ENCODE measurements at places on chromosomes 11 and 22.

DNA sequence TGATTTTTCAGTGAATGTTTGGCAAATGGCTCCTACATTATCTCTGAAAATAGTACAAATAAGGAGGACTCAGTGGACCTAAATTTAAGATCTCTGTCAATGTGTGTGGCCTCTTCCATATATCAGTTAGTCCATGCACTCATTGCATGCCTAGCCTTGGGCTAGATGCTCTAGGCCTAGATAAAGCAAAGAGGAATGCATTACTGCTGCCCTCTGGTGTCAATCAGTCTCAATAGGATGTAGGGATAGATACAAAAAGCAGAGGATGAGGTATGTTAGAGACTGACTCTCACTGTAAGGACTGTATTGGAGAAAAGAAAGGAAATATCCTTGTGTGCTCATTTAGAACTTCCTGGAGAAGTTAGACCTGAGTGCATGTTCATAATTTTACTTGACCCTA, 42.0 kb downstream of the MS4A2 start:
- no peaks in the 10 kb centered on the region for H3K27me3 ChIP-seq
- H3K4me3 ChIP-seq: no peak overlapping the region
- DNase-seq: no peak
- H3K4me1 ChIP-seq: no peaks in the 10 kb centered on the region
- no peaks in the 10 kb centered on the region for H3K36me3 ChIP-seq
- no peak overlapping the region for H3K27ac ChIP-seq

DNA sequence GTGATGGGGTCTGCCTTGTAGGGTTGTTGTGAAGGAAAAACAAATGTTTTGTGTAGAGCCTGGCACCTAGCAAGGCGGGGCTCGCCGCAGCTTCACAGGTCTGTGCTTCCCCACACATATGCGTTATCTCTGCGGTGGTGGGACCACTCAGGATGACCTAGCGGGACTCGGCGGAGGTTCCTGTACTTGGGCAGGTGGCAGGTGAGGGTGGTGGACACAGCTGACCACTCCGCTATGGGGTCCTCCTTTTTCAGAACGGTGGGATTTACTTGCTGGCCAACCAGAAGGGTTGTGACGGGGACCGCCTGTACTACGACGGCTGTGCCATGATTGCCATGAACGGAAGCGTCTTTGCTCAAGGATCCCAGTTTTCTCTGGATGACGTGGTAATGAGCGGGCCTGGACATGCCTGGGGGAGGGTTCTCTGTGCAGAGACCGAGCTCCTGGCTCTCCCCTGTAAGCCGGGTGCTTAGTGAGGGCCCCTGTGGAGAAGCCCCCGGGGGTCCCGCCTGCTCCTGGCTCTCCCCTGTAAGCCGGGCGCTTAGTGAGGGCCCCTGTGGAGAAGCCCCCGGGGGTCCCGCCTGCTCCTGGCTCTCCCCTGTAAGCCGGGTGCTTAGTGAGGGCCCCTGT, 21.3 kb downstream of the NADSYN1 start:
- H3K4me3 ChIP-seq: no peak overlapping the region
- no peak for DNase-seq
- no peak overlapping the region for H3K27ac ChIP-seq
- no peaks in the 10 kb centered on the region for H3K4me1 ChIP-seq

DNA sequence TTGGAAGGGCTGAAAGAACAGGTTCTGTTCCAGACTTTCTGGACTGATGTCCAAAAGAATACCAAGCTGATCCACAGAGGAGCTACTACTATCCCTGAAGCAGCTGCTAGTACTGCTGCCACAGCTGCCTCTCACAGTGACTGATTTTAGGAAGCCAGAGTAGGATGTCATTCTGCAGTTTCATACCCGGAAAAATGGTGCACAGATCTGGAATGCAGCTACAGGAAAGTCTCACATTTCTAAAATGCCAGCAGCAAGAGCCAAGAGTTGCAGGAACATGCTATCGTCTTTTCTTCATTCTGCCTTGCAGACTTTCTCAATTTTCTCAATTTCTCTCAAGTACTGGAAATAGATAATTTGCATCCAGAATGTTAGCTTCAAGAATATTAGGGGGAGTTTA, 19.4 kb upstream of the CCDC179 start:
- no peak overlapping the region for H3K4me3 ChIP-seq
- H3K27ac ChIP-seq: no peak overlapping the region
- H3K4me1 ChIP-seq: no peaks in the 10 kb centered on the region

- H3K36me3 ChIP-seq: no peaks in the 10 kb centered on the region
- H3K27me3 ChIP-seq: no peaks in the 10 kb centered on the region
- DNase-seq: no peak
- H3K4me3 ChIP-seq: no peak overlapping the region
- H3K27ac ChIP-seq: no peak overlapping the region
Observed at GRCh38 chr11:21541187-21541751, 651.6 kb upstream of the ANO5 start.

DNA sequence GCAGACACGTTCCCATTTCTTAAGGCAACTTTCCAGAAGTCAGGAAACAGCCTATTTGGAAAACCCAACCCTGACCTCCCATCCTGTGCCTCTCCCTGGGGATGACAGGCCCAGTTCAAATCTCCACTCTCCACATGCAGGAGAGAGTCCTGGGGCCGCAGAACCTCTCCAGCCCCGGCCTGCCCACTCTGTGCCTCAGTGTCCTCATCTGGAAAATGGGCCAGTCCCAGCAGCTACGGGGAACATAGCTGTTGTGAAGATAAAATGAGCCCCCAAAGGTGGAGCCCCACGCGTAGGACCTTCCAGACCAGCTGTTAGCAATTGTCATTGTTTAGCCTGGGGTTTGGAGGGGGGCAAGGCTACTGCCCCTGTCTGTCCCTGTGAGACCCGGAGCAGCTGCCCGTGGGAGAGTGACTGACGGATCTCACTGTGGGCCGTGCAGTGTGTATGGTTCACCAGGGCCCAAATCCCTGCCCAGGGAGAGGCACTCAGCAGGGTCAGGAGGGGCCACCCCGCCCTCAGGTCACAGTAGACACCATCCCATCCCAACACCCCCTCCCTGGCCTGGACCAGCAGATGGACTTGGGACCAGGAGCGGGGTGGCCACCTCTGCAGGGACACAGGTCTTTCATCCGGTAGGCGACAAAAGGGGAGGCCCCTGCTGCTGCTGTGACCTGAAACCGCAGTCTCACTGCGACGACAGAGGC, 145.9 kb downstream of the CTTN start:
- no peak overlapping the region for H3K4me3 ChIP-seq
- no peaks in the 10 kb centered on the region for H3K4me1 ChIP-seq
- H3K27ac ChIP-seq: no peak overlapping the region
- DNase-seq: no peak
- no peaks in the 10 kb centered on the region for H3K36me3 ChIP-seq

DNA sequence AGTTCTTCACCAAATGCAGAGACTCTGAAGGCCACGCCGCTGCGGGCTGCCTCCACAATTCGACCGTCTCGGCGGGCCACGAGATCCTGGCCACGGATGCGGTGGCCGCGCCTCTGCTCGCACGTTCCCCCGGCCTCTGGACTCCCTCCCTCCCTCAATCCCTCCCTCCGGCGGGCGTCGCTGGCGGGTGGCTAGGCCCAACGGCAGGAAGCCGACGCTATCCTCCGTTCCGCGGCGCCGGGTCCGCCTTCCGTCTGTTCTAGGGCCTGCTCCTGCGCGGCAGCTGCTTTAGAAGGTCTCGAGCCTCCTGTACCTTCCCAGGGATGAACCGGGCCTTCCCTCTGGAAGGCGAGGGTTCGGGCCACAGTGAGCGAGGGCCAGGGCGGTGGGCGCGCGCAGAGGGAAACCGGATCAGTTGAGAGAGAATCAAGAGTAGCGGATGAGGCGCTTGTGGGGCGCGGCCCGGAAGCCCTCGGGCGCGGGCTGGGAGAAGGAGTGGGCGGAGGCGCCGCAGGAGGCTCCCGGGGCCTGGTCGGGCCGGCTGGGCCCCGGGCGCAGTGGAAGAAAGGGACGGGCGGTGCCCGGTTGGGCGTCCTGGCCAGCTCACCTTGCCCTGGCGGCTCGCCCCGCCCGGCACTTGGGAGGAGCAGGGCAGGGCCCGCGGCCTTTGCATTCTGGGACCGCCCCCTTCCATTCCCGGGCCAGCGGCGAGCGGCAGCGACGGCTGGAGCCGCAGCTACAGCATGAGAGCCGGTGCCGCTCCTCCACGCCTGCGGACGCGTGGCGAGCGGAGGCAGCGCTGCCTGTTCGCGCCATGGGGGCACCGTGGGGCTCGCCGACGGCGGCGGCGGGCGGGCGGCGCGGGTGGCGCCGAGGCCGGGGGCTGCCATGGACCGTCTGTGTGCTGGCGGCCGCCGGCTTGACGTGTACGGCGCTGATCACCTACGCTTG, at the start of gene FUT4:
Gene FUT4 (plus strand): TSS at position 227 of the 951 bp plus-strand sequence. CDS start 213 bp downstream, at position 440.
- no peaks in the 10 kb centered on the region for H3K27me3 ChIP-seq
- no peaks in the 10 kb centered on the region for H3K36me3 ChIP-seq
- DNase-seq: peak; percentile 51
- peaks cover 22% of the 10 kb centered on the region for H3K4me1 ChIP-seq
- peak within 1 kb of the TSS; percentile 85 for H3K4me3 ChIP-seq

DNA sequence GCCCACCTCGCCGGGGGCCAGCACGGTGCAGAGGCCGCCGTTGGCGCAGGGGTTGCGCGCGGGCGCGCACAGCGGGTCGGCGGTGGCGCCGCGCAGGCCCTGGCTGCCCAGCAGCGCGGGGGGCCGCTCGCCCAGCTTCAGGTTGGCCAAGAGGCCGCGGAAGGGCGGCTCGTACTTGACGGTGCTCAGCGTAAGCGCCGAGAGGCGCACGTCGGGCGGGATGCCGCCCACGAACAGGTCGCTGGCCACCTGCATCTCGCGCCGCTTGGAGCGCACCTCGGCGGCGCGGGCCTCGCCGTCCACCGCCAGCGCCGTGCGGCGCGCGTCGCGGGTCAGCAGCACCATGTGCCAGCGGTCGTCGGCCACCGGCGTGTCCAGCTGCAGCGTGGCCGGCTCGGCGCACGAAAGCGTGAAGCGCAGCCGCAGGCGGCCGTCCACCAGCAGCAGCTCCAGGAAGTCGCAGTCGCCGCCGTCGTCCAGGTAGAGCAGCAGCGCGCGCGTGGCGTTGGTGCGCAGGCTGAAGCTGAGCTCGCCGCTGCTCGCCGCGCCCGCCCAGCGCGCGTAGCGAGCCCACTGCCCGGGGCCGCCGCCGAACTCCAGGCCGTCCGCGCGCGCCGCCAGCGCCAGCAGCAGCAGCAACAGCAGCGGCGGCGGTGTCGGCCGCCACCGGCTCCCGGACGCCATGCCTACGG, 9.8 kb downstream of the NRXN2 start:
- H3K4me3 ChIP-seq: no peak overlapping the region
- H3K27ac ChIP-seq: no peak overlapping the region
- no peaks in the 10 kb centered on the region for H3K36me3 ChIP-seq
- H3K27me3 ChIP-seq: peaks cover 2% of the 10 kb centered on the region

DNA sequence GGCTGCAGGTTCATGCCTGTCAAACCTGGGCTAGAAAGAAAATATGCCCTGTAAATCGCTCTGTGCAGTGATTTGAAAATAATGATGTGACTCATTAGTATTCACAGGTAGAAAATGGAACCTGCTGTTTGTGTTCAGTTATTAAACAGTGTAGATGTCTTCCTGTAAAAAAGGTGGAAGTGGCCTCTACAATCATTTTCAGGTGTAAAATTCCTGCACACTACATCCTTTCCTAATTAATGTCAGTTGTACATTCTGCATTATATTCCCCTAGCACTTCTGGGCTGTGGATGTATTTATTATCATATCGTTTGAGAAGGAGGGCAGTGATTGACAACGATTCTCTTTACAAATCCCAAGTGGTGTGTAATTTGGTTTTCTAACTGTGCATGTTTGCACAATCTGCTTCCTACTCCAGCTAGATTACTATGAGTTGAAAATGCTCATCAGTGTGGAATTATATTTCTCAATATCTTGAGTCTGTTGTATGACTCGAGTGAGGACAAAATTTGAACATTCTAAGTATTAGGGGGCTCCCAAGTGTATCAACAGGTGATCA, 454.0 kb upstream of the DDI1 start:
- H3K27ac ChIP-seq: no peak overlapping the region
- no peak overlapping the region for H3K4me3 ChIP-seq
- no peaks in the 10 kb centered on the region for H3K27me3 ChIP-seq
- DNase-seq: no peak

DNA sequence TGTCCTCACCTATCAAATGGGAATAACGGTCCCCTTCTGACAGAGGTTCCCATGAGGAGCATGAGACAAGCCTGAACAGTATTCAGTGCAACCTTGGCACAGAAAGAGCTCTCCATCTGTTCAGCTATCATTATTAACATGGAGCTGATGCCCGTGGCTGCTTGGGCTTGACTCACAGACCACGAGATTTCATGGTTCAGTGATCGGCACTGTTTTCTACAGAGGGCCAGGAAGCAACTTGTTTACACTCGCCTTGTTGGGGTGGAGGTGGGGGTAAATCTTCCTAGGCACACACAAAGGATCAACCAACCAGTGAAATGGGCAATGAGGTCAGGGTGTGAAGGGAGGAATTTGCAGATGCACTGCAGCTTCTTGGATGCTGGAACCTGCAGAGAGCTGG, 88.2 kb downstream of the CWC15 start:
- DNase-seq: no peak
- H3K4me1 ChIP-seq: no peaks in the 10 kb centered on the region
- no peak overlapping the region for H3K4me3 ChIP-seq
- no peaks in the 10 kb centered on the region for H3K27me3 ChIP-seq
- H3K27ac ChIP-seq: no peak overlapping the region
- no peaks in the 10 kb centered on the region for H3K36me3 ChIP-seq

DNA sequence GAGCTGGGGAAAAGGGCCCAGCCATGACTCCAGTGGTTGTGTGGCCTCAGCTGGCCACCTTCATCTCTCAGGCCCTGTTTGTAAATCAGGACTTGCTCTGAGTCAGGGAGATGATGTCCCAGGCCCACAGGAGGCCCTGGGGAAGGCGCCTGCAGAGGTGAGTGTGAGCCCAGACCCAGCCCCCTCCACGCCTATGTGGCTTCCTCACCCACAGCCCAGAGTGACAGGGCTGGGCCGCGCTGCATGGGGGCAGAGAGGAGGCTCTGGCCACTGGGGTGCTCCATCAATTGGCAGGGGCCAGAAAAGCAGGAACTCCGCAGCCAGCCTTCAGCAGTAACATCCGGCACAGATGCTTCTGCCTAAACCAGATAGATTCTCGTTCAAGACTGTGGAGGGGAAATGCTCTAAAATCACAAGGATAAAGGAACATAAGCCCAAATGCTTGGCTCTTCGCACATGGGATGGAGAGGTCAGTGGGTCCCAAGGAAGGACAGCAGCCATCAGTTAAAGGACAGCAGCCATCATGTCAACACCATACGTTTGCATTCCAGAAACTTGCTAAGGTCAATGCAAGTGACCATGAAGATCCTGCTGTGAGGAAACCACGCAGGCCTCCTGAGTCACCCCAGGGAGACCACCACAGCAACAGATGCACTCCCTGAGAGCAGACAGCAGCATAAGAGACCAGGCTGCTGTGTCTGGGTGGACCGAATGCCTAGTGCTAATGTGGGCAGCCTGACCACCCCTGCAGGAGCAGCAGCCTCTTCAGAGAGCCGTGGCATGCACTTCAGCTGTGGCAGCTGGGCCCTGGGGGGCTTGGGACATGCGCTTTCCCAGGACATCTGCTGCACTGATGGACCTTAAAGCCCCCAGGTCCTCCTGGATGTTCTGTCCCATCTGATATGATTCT, 28.3 kb downstream of the OSBPL5 start:
- H3K27ac ChIP-seq: no peak overlapping the region
- H3K36me3 ChIP-seq: no peaks in the 10 kb centered on the region
- H3K4me3 ChIP-seq: no peak overlapping the region
- no peaks in the 10 kb centered on the region for H3K4me1 ChIP-seq
- H3K27me3 ChIP-seq: no peaks in the 10 kb centered on the region
- no peak for DNase-seq

Measured in naive thymus-derived CD4-positive, alpha-beta T cell (primary cell).